ENCODE measurements at places on chromosomes 4 and X. TPM values are rescaled to one million over a fixed set of nuclear protein-coding genes. Genes with fewer than 3 reads are reported as not detected.
A peak's percentile ranks its signal among the peaks of the same experiment; 100 is the strongest.

GRCh38 chrX:40094900-40095582, 2.7 kb downstream of the BCOR start:
- no peaks in the 10 kb centered on the region for H3K36me3 ChIP-seq
- H3K4me3 ChIP-seq: peak overlapping the region; percentile 53
- peak overlapping the region; percentile 75 for H3K27ac ChIP-seq
- peaks cover 2% of the 10 kb centered on the region for H3K4me1 ChIP-seq
- DNase-seq: no peak
- H3K27me3 ChIP-seq: no peaks in the 10 kb centered on the region

TCEAL2 gene
- not detected for total RNA-seq

SLITRK2 gene
- total RNA-seq: 0.59 TPM

PCDH7 gene
- total RNA-seq: 31.6 TPM

DNA sequence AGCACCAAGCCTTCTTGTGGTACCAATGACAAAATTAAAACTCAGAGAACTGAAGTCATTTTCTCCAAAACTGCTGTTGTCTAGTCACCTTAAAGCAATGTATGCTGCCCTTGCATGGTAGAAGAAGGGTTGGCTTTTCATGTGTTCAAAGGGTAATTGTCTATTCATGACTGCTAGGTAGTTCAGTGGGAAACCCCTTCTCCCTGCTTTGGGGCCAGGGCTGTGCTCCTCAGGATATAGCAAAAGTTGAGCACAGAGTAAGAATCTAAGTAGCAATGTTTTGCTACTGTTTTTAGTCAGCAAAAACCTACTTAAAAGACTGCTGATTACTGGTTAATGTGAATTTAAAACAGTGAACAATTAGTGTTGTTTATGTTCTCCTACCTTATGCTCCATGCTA, 30.8 kb upstream of the FAM9B start:
- DNase-seq: no peak
- no peak overlapping the region for H3K27ac ChIP-seq
- no peak overlapping the region for H3K4me3 ChIP-seq
- no peaks in the 10 kb centered on the region for H3K36me3 ChIP-seq
- H3K27me3 ChIP-seq: no peaks in the 10 kb centered on the region

UGT2B17 gene
- not detected for total RNA-seq

DNA sequence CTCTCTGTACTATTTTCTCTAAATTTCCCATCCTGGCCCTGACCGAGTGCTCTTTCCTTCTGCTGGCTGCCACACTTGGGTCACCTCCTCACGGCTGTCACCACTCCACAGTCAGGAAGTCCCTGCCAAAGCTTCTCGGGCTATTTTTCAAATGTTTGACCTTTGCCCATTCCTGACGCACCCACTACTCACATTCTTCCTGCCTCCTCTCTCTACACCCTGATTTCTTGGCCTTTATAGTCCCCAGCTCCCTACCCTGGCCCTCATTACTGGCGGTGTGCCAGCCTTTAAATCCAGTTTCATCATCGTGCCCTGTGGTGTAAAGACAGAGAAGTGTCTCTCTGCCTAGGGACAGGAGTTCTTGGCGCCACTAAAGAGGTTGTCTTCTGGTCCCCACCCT, 46.4 kb upstream of the GATB start:
- no peak overlapping the region for H3K4me3 ChIP-seq
- no peak overlapping the region for H3K27ac ChIP-seq
- H3K27me3 ChIP-seq: no peaks in the 10 kb centered on the region

DNA sequence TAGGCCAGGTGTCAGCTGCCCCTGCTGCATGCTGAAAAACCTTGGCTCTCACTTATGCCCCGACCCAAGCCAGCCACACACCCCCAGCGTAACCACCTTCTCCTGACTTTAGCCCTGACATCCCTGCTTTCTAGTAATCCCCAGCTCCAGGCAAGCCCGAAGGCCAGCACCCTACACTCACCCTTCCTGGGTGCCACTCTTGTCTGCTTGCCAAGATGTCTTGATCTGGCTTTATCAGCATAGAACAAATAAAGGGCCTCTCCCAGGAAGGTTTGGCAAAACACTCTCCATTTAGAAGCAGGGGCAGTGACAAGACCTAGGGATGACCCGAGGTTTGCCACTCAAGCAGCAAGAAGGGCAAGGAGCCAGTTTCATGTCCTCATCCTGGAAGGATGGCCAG, 6.8 kb upstream of the MAP9 start:
- H3K4me1 ChIP-seq: no peaks in the 10 kb centered on the region
- no peak overlapping the region for H3K4me3 ChIP-seq
- no peaks in the 10 kb centered on the region for H3K27me3 ChIP-seq
- no peak for DNase-seq
- no peaks in the 10 kb centered on the region for H3K36me3 ChIP-seq
- no peak overlapping the region for H3K27ac ChIP-seq

P2RY8 gene
- total RNA-seq: 0.18 TPM

NMU gene
- 0.54 TPM for total RNA-seq

FGF5 gene
- 1.3 TPM for total RNA-seq

DNA sequence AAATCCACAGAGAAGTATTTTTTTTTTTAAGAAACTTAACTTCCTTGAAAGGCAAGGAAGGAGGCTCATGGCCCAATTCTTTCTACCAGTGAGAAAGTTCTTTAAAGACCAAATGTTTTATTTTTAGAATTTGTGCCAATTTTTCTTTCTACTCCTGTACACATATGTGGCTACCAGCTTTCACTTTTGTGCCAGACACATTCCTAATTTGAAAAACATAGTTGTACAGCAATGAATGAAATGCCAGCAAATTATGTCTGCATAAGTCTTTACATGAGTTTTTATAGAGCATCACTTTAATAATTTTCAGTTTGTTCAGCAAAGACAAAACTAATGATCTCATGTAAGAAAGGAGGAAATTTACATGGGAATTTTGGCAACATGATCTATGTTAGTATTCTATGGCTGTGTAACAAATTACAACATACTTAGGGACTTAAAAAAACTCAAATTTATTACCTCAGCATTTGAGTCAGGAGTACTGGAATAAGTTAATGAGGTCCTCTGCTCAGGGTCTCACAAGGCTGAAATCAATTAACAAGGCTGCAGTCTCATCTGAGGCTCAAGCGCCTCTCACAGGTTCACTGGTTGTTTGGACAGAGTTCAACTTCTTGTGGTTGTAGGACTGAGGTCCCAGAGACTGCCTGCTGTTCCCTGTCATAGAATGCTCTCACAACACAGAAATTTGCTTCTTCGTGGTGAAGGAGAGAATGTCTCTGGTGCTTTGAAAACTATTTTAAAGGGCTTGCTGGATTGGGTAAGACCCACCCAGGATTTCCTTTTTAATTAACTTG, 678.2 kb upstream of the FAM241A start:
- H3K4me1 ChIP-seq: no peaks in the 10 kb centered on the region
- H3K27me3 ChIP-seq: no peaks in the 10 kb centered on the region
- no peak for DNase-seq
- no peaks in the 10 kb centered on the region for H3K36me3 ChIP-seq
- no peak overlapping the region for H3K4me3 ChIP-seq

SHOX gene
- total RNA-seq: not detected

- no peaks in the 10 kb centered on the region for H3K27me3 ChIP-seq
- no peaks in the 10 kb centered on the region for H3K36me3 ChIP-seq
- no peak overlapping the region for H3K4me3 ChIP-seq
- DNase-seq: no peak
- no peaks in the 10 kb centered on the region for H3K4me1 ChIP-seq
- no peak overlapping the region for H3K27ac ChIP-seq
Observed at GRCh38 chrX:39161611-39162255, 360.5 kb downstream of the MID1IP1 start.

- H3K4me1 ChIP-seq: no peaks in the 10 kb centered on the region
- no peak overlapping the region for H3K4me3 ChIP-seq
- no peaks in the 10 kb centered on the region for H3K27me3 ChIP-seq
- no peaks in the 10 kb centered on the region for H3K36me3 ChIP-seq
- DNase-seq: no peak
Observed at GRCh38 chrX:133527415-133527814, 112.1 kb upstream of the GPC4 start.

- no peaks in the 10 kb centered on the region for H3K27me3 ChIP-seq
- DNase-seq: no peak
- no peak overlapping the region for H3K4me3 ChIP-seq
- H3K36me3 ChIP-seq: no peaks in the 10 kb centered on the region
- H3K27ac ChIP-seq: peak overlapping the region; percentile 73
- peaks cover 19% of the 10 kb centered on the region for H3K4me1 ChIP-seq
Observed at GRCh38 chr4:151323667-151324066, 1.7 kb downstream of the SH3D19 start.

- H3K36me3 ChIP-seq: no peaks in the 10 kb centered on the region
- DNase-seq: no peak
- no peak overlapping the region for H3K27ac ChIP-seq
- H3K27me3 ChIP-seq: no peaks in the 10 kb centered on the region
- H3K4me3 ChIP-seq: no peak overlapping the region
Observed at GRCh38 chr4:9703391-9703790, 78.0 kb upstream of the DRD5 start.

- H3K27me3 ChIP-seq: no peaks in the 10 kb centered on the region
- no peaks in the 10 kb centered on the region for H3K36me3 ChIP-seq
- H3K4me3 ChIP-seq: no peak overlapping the region
- peaks cover 4% of the 10 kb centered on the region for H3K4me1 ChIP-seq
- no peak for DNase-seq
Observed at GRCh38 chr4:150982557-150983233, 32.4 kb downstream of the LRBA start.

- H3K4me1 ChIP-seq: no peaks in the 10 kb centered on the region
- H3K27me3 ChIP-seq: no peaks in the 10 kb centered on the region
- no peak overlapping the region for H3K4me3 ChIP-seq
- H3K27ac ChIP-seq: no peak overlapping the region
- H3K36me3 ChIP-seq: no peaks in the 10 kb centered on the region
Observed at GRCh38 chr4:80900908-80901307, 129.6 kb upstream of the BMP3 start.

RHOXF2B gene
- total RNA-seq: 0.10 TPM

MAP7D2 gene
- 7.6 TPM for total RNA-seq

- DNase-seq: no peak
- no peak overlapping the region for H3K4me3 ChIP-seq
- no peaks in the 10 kb centered on the region for H3K27me3 ChIP-seq
Observed at GRCh38 chrX:148567229-148567628, 66.8 kb downstream of the AFF2 start.

FAM199X gene
- total RNA-seq: 56.8 TPM

DNA sequence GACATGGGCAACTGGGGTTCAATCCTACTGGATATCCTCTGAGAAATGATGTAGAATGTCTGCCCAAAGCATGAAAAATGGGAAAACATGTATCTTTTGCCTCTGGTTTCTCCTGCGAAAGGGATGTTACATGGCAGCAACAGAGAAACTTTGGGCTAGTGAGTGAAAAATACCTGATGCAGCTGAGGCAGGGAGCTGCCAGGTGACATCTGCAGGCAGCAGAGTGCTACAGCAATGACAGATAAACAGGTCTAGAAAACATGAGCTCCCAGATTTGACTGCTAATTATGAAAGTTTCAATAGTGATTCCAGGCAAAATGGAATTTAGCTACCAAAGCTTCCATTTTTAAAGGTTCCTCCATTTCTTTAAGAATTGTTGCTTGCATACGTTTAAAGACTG, 4.8 kb upstream of the CXCL1 start:
- no peaks in the 10 kb centered on the region for H3K27me3 ChIP-seq
- peaks cover 5% of the 10 kb centered on the region for H3K4me1 ChIP-seq
- H3K36me3 ChIP-seq: no peaks in the 10 kb centered on the region

DNA sequence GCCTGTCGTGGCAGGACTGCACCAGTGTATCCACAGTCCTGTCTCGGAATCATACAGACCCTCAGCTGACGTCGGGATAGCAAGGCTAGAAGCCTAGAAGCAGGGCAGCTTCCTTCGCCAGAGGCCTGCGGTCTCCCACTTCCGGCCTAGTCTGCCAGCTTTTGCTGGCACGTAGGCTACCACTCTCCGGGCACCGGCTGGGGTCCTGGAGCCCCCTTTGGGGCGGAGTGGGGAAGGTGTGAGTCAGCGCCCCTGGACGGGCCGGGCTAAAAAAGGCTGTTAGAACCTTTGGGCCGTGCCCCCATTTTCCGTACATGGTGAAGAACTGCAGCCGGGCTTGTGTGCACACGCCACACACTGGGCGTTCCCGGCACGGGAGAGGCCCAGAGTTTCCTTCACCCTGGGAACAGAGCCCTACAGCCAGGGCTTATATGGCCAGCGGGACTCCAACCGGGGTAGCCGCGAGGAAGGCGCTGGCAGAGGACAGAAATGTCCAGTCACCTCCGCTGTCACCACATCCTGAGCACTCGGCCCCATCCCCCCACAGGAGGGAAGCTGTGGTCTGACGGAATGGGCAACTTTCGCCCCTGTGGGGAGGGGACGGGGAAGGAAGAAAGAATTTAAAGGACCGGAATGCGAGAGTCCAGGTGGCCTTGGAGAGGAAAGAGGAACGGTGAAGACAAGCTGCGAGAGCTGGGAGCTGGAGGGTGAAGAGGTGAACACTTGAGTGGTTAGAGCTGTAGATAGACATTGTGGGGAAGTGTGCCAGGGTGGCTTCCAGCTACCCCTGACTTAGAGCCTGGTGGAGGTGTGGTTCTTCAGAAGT, 4.6 kb downstream of the MAGIX start:
- H3K27me3 ChIP-seq: no peaks in the 10 kb centered on the region
- peak overlapping the region; percentile 93 for H3K27ac ChIP-seq
- peaks cover 28% of the 10 kb centered on the region for H3K4me1 ChIP-seq
- no peak for DNase-seq
- peak overlapping the region; percentile 38 for H3K4me3 ChIP-seq

GRCh38 chr4:145307763-145308430, 127.5 kb upstream of the OTUD4 start:
- no peaks in the 10 kb centered on the region for H3K36me3 ChIP-seq
- no peak for DNase-seq
- no peaks in the 10 kb centered on the region for H3K4me1 ChIP-seq

TXLNG gene
- 10.2 TPM for total RNA-seq

GRCh38 chr4:3656416-3657356, 109.5 kb upstream of the ADRA2C start:
- no peaks in the 10 kb centered on the region for H3K27me3 ChIP-seq
- H3K27ac ChIP-seq: no peak overlapping the region
- no peak for DNase-seq
- H3K4me1 ChIP-seq: no peaks in the 10 kb centered on the region
- H3K4me3 ChIP-seq: no peak overlapping the region

DNA sequence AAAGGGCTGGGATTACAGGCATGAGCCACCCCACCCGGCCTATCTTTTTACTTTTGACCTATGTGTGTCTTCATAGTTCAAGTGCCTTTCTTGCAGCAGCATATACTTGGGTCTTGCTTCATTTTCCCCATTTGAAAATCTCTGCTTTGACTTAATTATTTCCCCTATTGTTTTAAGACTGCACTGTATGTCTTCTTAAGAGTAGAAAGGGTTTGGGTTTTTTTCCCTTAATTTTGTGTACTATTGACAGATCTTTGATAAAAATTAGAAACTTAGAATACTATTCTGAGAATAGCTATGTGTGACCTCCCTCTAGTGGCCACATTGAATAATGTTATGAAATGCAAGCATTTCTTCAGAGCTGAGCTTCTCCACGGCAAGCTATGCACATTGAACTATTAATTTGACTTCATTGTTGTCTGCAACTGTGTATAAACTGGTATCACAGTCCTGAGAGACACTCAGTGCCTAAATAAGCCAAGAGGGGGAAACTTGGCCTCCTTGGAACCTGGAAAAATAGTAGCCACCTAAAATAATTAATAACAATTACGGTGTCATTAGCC, 8.7 kb upstream of the SLC25A4 start:
- H3K27me3 ChIP-seq: no peaks in the 10 kb centered on the region
- no peaks in the 10 kb centered on the region for H3K4me1 ChIP-seq
- no peak overlapping the region for H3K4me3 ChIP-seq
- no peaks in the 10 kb centered on the region for H3K36me3 ChIP-seq

PTPN13 gene
- total RNA-seq: 12.5 TPM

- no peak overlapping the region for H3K4me3 ChIP-seq
- H3K27me3 ChIP-seq: no peaks in the 10 kb centered on the region
- no peak overlapping the region for H3K27ac ChIP-seq
- no peak for DNase-seq
- no peaks in the 10 kb centered on the region for H3K36me3 ChIP-seq
- H3K4me1 ChIP-seq: no peaks in the 10 kb centered on the region
Observed at GRCh38 chr4:72768364-72768763, 199.3 kb upstream of the ADAMTS3 start.

STK32B gene
- 11.6 TPM for total RNA-seq
